Naive thymus-derived CD8-positive, alpha-beta T cell (primary cell): ENCODE measurements at places on chromosomes 7 and 10.

DNA sequence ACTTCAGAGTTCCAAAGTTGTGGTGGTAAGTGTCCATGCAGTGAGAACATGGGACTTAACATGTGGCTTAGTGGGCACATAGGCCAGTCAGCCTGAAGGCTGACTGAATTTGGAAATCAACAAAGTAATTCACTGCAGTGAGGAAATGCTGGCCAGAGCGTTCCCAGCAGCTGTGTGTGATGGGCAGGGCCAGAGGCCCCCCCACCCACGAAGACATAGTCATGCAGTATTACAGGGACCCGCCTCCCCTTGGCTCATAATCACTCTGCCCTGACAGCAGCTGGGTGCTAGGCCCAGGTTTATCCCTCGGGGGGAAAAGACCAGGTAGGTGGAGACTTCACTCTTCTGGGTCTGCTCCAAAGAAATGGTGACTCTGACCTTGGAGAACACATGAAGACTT, 33.7 kb downstream of the HTR5A start:
- no peak for DNase-seq

DNA sequence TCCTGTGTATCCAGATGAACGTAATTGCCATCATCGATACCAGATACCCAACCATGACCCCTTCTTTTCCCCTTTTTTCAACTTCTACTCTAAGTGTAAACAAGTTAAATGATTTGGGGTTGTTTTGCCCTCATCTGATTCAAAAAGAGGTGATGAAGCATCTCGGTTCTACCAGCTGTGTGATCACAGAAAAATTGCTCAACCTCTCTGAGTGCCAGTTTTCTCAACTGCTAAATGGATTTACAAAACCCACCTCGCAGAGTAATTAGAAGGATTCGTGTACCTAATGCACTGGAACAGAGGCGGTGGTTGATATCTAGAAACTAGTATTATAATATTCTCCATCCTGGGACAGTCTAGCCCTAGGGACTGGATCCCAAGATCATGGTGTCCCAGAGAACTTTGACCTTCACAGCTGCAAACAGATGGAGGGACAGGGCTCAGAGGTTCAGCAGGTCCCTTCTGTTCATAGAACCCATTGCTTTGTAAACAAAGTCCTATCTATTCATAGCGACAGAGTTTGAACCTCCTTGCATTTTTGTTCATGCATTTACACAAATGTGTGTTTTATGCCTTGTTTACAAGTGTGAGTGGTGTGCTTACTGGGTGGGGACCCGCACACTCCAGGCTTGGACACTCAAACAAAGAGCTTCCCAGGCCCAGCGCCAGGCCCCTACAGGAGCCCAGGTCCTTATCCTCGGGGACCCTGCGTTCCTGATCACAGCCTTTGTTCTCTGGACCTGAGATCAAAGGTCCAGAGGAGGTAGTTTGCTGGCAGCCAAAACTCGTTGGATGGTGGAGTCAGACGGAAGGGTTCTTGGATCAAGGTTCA, 46.4 kb downstream of the CALML3 start:
- no peak for DNase-seq

DNA sequence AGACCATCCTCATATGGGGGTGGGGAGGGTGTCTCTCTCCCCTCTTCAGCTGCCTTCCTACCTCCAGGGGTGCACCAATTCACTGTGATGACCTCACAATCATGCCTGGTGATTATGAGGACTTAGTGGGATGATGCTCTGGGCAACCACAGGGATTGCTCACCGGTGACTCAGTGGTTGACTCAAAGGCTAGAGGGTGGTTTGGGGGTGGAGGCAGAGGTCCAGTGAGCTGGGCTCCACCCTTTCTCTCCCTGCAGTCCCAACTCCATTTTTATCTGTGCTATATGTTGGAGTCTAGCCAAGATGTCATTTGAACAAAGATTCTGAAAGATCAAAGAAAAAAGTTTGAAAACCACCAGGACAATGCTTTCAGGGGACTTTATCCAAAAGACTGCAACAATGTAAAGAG, 286.9 kb downstream of the KCNMA1 start:
- no peak for DNase-seq

DNA sequence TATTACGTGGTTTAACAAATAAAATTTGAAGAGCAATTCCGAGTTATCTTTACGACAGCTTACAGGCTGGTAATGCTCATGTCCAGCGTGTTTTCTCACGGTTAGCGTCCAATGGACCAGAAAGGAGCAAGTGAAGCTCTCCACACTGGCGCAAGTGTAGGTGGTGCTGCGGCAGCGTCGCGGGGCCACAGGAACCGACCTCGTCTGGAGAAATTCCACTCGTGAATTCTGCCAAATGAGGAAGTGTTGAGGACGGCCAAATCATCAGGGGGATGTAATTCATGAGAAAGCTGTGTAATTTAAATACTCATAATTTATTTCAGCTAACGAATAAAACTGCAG, 350 bp upstream of the ZNF37A start:
- no peak for DNase-seq

DNA sequence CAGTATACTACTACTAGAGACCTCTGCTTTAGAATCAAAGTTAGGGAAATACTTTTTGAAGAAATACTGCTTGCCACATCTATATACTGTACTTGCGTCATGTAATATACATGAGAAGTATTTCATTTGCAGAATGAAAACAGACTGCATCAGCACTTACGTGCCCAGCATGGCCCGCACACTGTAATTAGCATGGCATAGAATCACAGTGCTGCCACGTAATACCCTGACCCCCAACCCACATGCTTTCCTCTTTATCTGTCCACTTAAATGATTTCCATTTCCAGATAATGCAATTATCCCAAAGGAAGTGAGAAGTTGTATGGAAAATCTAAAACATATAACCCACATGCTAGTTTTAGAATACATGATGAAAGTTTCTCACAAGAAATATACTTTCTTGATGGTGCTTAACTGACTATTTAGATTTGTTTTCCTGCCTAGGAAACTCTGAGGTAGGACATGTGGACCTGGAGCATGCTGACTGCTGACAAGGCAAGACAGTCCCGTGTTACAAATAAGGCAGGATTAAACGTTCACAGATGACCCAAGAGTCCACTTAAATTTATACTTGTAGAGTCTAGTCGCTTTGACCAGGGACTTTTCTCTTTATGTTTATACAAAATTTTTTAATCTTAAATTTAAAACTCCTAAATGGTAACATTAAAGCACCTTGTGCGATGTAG, 12.6 kb downstream of the USP6NL start:
- no peak for DNase-seq

DNA sequence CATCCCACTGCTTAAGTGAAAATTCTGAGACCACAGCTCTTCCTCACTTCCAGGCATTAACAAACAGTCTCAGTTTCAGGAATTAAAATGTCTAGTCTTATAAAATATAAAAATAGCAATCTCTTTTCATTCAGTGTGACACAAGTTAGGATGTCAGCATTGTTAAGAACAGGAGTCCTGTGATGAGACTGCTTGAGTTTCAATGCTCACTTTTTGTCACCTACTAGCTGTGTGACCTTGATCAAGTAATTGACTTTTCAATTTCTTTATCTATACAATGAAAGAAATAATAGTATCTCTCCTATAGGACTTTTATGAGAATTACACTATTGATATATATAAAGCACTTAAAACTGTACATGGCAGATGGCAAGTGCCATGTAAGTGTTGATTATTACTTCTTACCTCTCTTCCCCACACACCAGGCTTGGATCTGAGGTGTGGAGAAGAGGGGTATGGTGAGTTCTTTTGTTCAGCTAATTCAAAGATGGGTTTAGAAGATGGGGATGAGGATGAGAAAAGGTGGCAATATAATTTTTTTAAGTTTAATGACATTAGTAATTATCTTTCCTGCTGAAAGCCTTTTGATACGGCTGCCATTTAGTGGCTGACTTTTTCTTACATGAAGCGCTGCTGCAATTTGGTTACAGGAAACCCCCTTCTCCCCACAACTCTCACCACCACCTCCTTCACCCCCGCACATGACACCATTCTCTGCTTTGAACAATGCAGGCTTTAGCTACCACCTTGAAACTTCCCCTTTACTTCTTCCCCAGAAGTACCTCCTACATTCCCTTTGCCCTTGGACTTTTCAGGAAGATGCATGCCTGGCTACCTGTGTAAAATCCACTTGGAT, 20.8 kb upstream of the HYAL4 start:
- peak; percentile 35 for DNase-seq

DNA sequence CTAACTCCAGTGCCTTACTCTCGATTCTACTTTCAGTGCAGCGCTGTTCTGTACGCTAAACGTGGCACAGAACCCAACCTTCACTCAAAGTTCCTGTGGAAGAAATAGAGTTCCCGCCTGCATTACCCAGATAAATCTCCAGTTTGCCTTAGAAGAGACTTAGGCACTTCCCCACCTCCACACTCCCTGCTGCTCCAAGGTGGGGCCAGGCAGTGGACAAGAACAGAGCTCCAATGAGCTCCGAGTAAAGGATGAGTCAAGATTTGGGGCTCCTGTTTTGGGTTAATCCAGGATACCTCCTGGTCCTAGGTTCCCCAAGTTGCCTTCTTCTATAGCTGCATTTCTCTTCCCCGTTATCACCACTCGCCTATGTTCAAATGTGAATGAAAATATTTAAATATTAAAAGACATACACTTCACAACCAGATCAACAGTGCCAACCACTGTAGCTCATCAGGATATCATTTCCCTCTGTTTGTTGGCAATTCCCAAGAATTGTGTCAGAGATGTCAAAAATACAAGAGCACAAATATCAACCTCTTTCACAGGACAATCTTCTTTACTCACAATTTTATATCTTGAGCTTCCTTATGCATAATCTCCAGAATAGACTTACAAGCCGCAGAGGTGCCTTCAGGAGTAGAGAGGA, 48.0 kb downstream of the MALSU1 start:
- no peak for DNase-seq

- DNase-seq = peak; percentile 45
These were observed 127.8 kb upstream of the ZNF746 start for GRCh38 chr7:149625340-149625946.

DNA sequence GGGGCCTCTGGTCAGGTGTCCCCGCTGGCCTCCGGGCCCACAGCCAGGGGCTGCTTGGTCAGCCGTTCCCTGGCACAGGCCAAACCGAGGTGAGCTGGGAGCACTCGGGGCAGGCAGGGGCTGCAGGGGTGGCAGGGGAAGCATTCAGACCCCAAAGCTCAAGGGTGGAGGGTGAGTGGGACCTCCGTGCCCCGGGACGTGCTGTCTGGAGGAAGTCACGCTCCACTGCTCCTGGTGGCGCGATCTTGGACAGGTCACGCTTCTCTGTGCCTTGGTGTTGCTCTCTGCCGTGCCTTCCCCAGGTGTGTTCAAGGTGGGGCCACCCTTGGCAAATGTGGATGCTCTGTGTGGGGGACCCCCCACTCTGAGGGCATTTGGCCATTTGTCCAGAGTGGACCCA, 24.6 kb upstream of the ELFN1 start:
- DNase-seq = no peak

DNA sequence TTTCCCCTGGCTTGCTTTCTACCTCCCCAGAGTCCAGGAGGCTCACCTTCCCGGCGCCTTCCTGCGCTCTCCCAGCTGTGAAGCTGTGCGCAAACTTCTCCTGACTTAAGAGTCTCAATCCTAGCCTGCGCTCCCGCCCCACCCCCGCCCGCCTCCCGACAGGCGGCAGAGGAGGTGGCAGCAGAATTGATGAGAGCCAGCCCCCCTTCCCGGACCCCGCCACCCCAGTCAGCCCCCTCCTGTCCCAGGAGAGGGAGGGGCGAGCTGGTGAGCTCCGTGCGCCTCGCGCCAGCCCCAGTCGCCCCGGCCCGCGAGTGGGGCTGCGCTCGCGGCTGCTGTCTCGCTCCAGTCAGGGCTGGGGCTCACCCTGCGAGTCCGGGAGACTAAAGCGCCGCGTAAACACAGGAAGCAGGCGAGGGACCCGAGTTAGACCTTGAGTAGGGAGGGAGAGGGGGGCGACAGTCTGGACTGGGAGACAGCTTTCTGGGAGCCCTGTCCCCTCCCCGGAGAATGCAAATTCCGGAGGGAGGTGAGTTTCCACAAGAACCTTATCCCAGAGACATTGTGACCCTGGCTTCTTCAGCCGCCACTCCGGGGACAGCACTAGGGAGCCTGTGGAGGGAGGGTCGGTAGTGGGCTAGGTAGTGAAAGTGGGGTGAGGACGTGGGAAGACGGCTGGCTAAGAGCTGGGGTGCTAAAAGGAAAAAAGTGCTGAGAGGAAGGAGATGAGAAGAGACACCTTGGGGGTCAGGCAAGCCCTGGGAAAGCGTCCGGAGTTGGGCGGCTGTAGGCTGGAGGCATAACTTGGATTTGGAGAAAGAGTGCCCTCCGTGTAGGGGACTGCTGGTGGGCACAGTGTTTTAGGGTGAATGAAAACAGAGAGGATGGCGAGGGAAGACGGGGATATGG, at the start of gene CALCR:
Gene CALCR, minus strand, starts transcription at position 79 of the 909 bp plus-strand sequence. CDS start 87,743 bp downstream, outside the sequence.
- no peak for DNase-seq

DNA sequence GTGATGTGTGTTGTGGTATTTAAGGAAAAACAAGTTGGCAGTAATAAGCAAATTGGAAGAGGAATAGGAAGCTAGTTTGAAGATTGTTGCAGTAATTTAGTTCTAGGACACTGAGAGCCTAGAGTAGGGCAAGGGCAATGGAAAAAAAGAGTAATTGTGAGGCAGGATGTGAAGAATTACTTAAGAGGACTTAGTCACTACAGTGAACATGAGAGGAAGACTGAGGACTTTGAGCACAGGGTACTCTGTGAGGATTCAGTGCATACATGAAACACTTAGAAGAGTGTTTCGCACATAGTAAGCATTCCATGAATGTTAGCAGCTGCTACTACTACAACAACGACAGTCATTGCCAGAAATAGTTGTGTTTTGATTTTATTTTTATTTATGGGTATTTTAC, 30.9 kb upstream of the DKK1 start:
- no peak for DNase-seq

GRCh38 chr7:144489504-144489903, 86.0 kb upstream of the NOBOX start:
- DNase-seq = no peak

DNA sequence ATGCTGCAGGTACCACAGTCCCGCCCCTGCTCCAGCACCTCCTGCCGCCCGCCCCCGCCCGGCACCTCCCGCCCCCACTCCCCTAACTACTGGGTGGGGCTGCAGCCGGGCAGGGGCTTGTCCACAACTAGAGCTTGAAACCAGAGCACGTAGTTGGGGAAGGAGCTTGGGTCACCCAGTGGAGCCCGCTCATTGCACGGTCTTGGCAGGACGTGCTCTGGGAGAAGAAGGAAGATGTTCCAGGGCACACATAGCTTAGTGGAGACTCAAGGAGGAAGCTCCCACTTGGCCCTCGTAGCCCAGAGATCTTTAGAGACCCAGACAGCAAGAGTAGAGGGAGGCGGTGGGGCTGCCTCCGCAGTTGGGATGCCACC, 692 bp downstream of the IGFBP1 start:
- no peak for DNase-seq

DNA sequence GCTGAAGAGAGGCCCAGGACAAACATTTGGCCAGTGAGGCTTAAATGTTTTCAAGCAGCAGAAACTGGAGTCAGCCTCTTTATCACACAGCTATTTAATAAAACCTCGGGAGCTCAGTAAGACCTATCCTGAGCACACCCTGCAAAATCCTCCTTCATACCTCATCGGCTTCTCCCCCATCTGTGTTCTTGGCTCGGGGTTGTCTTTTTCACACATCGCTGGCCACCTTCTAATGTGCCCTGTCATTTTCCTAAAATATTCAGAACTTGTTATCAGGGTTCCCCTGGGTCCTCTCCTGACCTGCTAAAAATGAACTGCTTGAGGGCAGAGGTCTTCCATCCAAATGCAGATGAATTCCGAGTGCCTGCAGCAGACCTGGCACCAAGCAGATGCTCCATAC, 310.3 kb upstream of the AKR1E2 start:
- DNase-seq = no peak

- DNase-seq = no peak
These were observed 150.1 kb upstream of the KLF6 start for GRCh38 chr10:3935141-3935540.
